ENCODE measurements at places on chromosomes 4 and X.

DNA sequence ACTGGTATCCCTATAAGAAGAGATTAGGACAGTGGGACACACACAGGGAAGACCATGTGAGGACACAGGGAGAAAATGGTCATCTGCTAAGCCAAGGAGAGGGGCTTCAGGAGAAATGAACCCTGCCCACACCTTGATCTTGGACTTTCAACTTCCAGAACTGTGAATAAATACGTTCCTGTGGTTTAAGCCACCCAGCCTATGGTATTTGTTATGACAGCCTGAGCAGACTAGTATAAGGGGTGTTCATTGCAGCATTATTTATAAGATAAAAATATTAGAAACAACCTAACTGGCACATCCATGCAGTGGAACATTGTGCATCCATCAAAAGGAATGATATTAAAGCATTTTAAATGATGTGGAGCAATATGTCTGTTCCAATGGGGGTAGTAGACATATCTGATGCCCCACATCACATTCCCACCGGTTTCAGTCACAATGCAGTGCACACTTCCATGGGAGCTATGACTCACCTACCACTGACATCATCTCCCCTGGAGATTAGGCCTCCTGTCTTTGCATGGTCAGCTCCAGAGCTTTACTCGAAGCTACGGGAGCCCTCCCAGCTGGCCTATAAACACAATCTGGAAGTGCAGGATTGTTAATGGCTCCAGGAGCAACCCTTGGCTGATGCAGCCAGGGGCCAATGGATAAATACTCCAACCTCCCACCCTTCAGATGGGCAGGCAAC lies 38.9 kb upstream of the MAMLD1 start:
- peak; percentile 22 for DNase-seq

DNA sequence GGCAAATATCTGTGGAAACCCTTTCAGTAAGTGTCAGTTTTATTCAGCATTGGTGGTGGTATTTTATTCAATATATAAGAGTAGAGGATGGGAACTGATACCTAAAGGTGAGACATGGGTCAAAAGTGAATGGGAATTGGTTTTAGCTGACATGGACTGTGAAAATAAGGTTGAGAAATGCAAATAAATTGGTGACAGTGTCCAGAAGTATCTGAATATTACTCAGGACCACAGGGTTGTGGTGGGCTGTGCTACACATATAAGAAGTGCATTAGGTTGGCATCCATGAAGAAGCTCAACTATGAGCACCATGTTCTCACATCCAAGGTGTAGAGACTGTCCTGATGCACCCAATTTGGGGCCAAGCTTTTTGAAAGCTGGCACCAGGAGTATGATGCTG lies 45.0 kb downstream of the ETDC start:
- no peak for DNase-seq

- DNase-seq = no peak
Observed at GRCh38 chrX:134694333-134695322, 36.4 kb upstream of the PLAC1 start.

DNA sequence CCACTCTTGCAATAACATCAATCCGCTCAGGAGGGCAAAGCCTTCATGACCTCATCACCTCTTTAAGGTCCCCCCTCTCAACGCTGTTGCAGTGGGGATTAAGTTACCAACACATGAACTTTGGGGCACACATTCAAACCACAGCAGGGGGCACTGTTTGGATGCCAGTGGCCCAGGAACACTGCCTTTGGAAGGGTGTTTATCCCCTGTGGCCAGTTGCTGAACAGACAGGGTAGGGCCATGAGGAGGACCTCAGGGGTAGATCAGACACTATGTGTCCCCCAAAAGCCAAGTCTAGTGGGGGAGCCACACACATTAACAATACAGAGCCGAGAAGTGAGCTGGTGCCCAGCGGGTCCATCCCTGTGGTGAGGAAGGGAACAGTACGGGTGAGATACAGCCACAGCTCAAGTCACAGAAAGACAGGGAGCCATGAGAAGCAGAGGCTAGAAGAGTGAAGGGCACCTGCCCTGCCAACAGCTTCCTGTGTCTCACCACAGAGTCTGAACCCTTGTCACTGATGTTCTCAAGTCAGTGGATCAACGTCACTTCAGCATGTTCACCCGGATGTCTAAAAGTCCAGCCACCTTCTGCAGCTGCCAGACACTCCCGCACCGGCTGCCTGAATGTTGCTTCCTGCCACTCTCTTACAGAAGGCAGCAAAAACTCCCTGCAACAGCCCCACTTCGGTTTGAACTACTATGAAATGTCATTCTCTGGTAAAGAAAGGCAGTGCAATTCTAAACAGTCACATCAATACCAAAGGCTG lies 19.9 kb upstream of the MXD4 start:
- DNase-seq = no peak

DNA sequence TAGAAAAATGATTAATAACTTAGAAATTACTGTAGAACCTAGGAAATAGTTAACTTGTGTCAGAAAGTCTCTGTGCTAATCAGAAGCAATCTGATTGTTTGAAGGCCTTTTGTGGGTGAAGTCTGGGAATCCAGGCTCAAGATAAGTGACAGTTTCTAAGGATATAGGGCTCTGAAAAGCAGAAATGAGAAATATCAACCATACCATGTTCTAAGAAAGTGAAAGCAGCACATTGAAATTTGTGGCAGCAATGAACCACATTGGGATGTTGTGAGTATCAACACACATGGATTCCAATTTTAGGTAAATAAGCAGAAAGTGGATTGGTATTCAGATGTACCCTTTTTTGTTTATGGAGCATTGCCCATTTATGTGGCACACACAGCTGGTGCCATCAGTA lies 464.6 kb downstream of the IL15 start:
- DNase-seq = no peak

DNA sequence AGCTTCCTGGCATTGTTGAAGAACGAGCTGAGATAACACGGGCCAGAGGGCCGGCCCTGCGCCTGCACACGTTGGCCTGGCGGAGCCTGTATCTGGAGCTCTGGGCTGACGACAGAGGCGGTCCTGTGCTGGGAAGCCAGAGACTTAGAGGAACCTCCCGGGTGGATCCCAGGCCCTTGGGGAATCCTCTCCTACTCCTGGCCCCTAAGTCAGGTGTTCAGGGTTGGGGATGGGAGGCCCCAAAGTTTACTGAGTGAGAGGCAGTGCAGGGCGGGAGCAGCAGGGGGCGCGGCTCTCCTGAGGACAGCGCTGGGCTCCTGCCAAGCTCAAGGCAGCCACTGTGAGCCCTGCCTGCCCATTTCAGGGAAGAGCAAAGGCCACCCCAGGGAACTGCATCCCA lies 2.5 kb upstream of the HTRA3 start:
- peak; percentile 61 for DNase-seq

DNA sequence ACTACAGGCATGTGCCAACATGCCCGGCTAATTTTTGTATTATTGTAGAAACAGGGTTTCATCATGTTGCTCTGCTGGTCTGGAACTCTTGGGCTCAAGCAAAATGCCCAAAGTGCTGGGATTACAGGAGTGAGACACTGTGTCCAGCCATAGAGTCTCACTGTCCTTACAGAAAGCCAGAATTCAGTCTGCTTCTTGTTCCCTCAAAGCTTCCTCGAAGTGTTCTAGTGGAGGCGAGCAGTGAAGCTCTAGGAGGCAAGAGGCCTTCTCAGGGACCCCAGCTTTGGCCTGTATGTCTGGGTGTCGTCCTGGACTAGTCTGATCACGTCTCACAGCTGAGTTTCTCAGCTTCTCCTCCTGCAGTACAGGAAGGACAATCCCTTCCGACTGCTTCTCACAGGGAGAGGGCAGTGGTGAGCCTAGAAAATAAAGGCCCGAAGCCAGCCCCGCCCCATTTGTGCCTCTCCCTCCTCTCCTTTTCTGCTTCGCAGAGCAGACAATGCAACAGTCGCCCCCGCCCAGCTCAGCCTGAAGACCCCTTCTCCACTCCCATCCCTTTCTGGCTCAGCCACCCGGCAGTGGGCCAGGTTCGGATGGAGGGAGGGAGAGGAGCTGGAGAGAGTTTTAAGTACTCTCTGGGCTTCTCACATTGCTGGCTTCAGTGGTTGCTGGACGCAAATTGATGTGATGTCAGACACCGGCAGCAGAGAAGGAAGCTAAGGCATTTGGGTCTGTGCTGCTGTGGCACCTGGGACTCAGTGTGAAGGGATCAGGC lies 11.1 kb upstream of the FAM3A start:
- peak; percentile 89 for DNase-seq

DNA sequence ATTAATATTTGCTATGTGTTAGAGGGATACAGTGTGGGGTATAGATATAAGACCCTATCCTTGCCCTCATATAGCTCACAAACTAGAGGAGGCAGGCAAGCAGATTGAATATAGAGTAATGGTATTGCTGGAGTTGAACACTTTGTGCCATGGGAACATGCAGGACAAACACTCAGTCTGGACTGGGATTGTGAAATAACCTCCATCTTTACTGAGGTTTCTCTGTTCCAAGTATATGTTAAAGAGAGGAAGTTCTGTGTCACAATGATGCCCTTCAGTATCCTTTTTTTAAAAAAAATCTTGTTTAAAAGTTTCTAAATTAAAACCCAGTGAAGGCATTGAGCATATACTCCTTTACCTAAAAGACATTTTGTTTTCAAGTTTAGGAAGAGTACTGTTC lies 8.7 kb downstream of the FABP2 start:
- DNase-seq = no peak

GRCh38 chrX:12080265-12080664 lies 58.0 kb upstream of the FRMPD4 start:
- peak; percentile 73 for DNase-seq

- peak; percentile 23 for DNase-seq
Observed at GRCh38 chrX:30570505-30570904, 7.1 kb downstream of the TASL start.

DNA sequence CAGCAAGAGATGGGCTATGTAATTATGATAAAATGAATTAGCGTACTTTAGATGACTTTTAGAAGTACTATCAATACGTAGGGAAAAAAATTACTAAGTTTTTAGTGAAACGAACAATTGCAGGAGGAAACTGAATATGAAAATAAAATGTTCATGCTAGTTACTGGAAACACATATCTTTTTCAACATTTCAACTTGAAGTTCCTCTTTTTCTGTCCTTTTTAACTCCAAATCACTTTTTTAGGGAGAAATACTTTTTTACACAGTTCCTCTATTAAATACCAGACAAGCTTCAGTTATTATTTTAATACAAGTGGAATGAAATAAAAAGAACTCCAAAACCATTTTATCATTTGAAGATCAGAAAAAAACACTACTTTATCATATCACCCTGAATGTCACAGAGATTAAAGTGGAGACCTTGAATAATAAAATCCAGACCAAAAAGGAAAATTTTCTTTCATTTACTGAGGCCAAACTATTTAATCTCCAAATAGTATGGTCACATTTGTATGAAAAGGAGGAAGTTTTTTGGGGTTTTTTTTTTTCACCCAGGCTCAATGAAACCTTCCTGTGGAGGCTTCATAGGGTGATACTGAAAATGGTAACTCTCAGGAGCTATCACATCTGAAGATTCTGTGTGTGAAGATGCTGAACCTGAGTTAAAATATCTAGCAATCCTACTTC lies 306.2 kb downstream of the INPP4B start:
- DNase-seq = no peak

DNA sequence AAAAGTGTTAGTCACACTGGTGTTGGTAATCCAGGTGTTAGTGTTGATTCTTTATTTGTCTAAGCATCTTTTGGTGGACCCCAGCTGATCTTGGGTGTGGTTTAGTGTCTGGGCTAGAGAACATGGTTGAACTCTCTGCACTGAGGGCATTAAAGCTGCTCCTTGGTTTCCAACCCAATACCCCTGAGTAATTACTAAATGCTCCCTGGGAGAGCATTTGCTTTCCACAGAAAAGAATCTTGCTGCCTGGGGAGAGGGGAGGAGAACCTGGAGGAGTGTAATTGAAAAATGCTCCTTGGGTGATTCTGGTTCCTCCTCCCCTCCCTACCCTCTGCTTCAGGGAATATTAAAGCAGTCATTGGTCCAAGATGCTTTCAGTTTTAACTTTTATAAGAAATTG lies 3.1 kb downstream of the GUCY1B1 start:
- no peak for DNase-seq

DNA sequence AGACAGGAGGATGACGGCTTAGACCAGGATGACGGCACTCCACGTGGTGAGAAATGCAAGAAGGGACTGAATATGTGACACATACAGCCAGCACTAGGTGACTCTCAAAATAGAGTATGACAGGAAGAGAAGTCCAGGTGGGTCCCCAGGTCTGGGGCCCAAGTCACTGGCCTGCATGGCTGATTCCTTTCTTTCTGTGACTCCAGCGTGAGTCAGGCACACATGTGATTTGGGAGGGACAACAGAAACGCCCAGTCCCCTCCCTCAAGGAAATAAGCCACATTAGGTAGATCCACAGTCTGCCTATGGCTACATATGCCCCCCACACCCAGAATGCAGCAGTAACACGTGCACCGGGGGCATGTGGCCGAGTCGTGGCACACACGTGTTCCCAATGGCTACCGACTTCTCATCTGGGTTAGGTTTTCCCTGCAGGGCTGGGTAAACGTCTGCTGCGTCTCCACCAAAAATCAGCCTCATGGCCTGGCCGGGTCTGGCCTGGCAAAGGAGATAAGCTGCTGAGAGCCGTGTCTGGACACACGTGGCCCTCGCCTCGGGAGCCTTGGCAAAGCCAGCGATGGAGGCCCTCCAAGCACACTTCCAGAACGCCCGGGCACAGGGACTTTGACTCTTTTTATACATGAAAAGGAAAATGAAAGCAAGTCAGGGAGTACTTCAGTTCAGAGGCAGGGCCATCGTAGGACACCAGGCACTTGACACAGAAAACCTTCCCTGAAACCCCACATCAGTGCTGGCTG lies 19.3 kb downstream of the SEL1L3 start:
- no peak for DNase-seq

- peak; percentile 72 for DNase-seq
Observed at GRCh38 chrX:131288738-131289511, at the start of gene IGSF1. Gene IGSF1, minus strand, starts transcription at chrX:131289306. Its CDS starts 2,632 bp downstream, at chrX:131286674.

DNA sequence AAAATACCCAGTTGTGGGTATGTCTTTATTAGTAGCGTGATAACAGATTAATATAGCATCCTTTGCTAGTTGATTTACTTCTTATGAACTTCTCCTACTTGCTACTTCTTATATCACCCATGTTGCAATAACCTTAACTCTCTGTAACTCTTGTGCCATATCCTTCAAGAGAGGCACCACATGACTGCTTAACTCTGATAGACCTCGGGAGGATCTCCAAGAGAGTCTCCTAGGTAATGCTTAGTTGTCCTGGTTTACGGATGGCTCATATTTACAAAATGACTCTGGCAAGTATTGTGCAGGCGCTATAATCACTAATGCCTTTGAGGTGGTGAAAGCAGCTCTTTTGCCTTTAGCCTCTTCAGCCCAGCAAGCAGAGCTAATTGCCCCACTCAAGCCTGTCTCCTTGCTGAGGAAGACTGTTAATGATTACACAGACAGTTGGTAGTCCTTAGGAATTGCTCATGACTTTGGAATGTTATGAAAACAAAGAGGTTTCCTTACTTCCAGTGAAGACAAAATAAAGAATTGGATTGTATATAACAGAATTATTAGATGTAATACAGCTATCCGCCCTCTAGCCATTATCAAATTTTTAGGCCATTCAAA lies 1305.8 kb downstream of the PCDH7 start:
- DNase-seq = no peak

GRCh38 chrX:21469071-21469470 lies 94.9 kb downstream of the CNKSR2 start:
- DNase-seq = no peak

- no peak for DNase-seq
Observed at GRCh38 chrX:17637235-17637634, 100.1 kb upstream of the SCML1 start.

GRCh38 chr4:158535130-158535614 lies 13.5 kb downstream of the RXFP1 start:
- no peak for DNase-seq

Measured in NCI-H82 (cell line).